ENCODE measurements at places on chromosomes 6 and 20.

DNA sequence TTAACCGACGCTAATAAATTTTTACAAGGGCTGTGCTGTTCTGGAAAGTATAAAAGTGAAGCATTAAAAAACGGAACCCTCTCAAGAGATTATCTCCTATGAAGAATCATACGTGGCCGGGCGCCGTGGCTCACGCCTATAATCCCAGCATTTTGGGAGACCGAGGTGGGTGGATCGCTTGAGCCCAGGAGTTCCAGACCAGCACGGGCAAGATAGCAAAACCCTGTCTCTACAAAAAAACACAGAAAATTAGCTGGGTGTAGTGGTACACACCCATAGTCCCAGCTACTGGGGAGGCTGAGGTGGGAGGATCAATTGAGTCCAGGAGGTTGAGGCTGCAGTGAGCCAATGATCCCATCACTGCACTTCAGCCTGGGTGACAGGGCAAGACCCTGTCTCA lies 83.4 kb downstream of the GMPR start:
- no peak for DNase-seq

- DNase-seq, result no peak
These were observed 219.8 kb downstream of the HIVEP2 start for GRCh38 chr6:142725024-142725770.

DNA sequence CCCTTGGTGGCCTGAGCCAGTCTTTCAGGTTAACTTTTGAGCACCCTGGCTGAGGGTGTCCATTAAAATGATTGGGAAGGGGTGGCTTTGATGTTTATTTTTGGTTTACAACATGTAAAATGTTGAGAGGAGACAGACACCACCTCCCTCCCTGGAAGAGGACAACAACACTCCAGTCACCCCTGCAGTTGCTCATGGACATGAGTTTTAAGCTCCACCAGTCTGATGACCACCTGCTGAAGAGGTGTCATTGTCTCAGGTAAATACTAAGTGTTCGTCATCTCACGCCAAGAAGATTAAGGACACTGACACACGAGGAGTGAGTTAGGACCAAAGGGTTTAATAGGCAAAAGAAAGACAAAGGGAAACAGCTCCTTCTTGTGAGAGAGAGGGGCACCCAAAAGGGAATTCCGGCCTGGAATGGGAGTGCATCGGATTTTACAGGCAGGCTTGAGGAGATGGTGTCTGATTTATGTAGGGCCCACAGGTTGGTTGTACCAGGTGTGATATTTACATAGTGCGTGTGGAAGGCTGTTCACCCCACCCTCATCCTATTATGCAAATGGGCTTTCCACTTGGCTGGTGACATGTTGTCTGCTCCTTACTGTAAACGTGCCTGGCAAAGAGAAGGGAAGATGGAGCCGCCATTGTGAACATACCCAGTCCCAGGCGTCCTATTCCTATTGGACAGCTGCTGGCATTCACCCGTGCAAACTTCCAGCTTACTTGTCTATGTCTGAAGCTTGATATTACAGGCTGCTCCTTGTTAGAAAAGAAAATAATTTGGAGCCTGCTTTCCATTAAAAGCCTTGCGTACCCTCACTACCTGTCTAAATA lies 6.6 kb downstream of the HLA-B start:
- no peak for DNase-seq

GRCh38 chr6:20918868-20919267 lies 384.6 kb downstream of the CDKAL1 start:
- no peak for DNase-seq

- DNase-seq, result peak; percentile 25
These were observed 17.8 kb downstream of the AFG1L start for GRCh38 chr6:108312605-108313004.

DNA sequence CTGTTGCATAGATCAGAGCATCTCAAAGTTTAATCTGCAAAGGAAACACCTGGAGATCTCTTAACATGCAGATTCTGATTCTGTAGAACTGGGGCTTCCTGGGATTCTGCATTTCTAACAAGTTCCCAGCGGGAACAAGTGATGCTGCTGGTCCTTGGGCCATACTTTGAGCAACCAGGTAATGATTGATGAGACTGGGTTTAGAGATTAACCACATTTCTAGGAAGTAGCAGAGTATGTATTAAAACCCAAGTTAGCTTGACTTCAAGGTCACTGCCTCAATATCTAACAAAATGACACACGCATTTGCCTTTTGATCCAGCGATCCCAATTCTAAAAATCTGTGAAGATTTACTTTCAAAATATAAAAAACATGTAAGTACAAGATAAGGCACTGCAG lies 83.0 kb upstream of the DTNBP1 start:
- DNase-seq, result no peak

- no peak for DNase-seq
These were observed 19.6 kb downstream of the GPLD1 start for GRCh38 chr6:24469811-24470210.

GRCh38 chr20:46312075-46312944 lies 4.0 kb upstream of the CDH22 start:
- DNase-seq, result peak; percentile 83

DNA sequence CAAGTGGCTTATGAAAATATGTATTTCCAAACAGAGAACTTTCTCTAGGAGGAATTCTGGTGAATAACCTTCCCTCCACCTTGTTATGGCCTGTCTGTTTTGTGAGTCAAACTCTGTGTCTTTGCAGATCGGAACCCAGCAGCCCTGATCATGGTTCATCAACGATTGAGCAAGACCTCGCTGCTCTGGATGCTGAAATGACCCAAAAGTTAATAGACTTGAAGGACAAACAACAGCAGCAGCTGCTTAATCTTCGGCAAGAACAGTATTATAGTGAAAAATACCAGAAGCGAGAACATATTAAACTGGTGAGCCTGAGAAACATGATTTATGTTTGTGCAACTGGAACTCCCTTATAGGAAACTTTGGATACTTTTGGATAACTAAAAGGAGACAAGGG lies 294.5 kb upstream of the PLCB4 start:
- no peak for DNase-seq

GRCh38 chr6:4942673-4943009 lies 61.2 kb downstream of the RPP40 start:
- DNase-seq, result no peak

DNA sequence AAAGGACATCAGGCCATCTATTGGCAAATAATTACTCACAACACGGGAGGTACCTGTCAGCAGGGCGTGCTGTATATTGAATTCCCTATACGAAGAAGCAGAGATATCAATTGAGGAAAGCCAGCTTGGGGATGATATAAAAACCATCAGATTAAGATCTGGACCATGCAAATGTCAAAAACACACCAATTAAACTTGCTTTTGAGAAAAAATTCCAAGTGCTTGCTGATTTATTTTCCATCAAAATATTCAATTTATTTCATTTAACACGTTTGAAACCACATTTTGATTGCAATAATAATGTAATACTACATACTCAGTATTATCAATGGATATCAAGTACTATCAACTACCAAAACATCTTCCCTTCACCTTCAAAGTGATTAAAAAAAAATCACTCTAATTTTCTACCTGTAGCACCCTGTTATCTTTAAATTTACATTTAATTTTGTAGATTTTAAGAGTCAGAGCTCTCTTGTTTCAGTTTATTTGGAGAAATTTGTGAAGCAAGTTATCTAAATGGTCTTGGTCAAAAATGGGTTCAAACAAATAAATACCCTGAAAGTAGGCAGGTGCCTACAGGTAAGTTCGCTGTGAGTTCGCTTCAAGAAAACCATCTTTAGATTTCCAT lies 6.8 kb upstream of the TBX18 start:
- no peak for DNase-seq

DNA sequence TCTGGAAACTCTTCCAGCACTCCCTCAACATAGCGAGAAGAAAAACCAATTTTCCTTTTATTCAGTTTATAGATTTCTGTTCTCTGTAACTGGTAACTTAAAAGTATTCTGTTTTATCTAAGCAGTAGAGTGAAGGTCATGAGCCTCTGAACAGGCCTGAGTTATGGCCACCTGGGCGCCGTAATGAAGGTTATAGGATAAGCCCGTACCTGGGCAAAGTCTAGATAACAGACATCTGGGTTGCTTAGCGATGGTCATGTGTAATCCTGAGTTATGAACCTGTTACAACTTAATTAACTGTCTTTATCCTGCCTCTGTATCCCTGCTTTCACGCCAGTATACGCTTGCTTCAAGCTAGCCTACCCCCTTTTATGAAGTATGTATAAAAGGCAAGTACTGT lies 13.0 kb upstream of the FAM217A start:
- no peak for DNase-seq

DNA sequence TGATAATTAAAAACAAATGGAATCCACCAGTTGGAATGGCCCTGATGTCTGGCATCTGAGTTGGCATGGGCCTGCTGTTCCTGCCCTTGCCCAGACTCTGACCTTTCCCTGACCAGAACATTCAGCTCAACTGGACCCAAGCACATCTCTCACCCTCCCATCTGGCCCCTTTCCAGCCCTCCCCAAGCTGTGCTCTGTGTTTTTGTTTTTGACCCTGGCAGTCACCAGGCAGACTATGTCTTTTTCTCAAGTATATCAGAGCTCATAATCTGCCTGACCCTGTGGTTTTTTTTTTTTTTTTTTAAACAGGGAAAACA lies 117.6 kb downstream of the TRDN start:
- no peak for DNase-seq

DNA sequence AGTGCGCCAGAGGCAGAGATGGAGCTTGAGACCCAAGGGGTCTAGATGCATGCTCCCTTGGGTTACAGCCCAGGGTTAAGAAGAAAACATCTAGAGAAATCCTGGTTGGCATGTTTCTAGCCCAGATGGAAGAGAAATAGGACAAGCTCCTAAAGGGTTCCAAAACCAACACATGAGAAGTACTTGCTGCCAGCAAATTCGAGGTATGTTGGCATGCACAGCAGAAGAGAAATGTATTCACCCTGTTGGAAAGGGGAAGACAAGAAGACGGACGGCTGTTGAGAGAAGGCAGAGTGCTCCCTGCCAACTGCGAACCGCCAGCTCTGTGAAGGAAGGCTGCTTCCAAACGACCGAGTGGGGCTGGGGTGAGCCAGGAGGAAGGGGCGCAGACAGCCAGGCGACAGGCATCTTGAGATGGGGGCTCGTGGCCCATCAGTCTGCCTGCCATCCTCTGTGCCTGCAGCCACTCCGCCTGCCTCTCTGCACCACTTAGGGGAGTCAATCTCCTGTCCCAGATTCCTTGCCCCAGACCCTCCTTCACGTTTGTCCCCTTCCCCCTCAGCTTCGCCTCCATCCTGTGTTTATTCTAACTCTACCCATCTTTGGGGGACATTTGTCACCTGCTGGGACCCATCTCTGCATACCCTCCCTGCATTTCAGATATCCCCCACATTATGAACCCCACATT lies 249.2 kb downstream of the CDC5L start:
- no peak for DNase-seq

DNA sequence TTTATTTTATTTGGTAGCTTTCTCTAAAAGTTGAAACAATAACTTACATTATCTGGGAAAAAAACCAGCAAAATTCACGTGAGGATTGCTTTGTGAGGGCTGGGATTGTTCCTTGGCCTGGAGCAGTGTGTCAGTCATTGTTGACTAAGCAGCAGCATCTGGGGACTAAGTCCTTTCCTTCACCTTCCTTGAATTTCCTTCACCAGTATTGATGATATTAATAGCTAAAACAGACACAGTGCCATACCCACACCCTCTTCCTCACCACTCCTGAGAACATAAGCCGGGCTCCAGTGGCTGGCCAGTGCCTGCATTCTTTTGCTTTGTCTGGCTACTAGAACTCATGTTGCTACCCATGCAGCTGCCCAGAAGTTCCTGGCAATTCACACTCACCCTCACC lies 23.7 kb downstream of the PLCB1 start:
- no peak for DNase-seq

- DNase-seq, result no peak
These were observed 25.0 kb downstream of the TTK start for GRCh38 chr6:80029470-80029869.

DNA sequence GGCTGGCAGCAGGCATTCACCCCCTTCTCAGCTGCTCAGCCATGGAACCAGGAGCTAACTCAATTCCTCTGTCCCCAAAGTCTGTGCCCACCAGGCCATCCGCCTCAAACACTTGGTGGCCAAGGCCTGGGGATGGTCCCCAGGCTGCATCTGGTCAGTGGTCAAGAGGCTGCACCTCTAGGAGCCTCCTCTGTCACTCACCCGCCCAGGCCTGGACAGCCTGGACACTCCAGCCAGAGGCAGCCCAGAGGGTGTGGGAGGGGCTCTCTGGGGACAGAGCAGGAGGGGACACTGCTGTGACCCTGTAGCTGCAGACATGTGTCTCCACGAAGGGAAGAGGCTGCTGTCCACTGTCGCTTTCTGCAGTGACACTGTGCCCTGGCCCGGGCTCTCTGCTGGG lies 416.6 kb upstream of the SULF2 start:
- DNase-seq, result no peak

DNA sequence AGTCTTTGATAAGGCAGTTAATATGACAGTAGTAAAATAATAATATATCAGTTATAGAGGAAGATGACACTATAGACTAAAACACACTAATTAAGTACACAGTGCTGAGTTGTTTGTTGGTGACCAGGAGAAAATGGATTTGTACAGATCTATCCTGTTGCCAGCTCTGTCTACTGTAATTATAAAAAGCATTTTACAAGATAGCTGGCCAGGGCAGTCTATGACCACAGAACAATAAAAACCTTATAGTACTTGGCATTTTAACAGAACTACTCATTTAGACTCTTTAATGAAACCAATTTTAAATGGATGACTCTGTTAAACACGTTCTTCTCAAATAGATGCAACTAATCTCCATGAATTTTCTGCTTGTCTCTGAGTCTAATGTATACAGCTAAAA lies 367.5 kb downstream of the BTBD9 start:
- no peak for DNase-seq

GRCh38 chr6:135018052-135018451 lies 36.6 kb downstream of the HBS1L start:
- DNase-seq, result no peak

GRCh38 chr20:62961310-62961783 lies 8.8 kb downstream of the SLC17A9 start:
- DNase-seq, result no peak

GRCh38 chr6:148934539-148934938 lies 187.7 kb downstream of the UST start:
- no peak for DNase-seq

DNA sequence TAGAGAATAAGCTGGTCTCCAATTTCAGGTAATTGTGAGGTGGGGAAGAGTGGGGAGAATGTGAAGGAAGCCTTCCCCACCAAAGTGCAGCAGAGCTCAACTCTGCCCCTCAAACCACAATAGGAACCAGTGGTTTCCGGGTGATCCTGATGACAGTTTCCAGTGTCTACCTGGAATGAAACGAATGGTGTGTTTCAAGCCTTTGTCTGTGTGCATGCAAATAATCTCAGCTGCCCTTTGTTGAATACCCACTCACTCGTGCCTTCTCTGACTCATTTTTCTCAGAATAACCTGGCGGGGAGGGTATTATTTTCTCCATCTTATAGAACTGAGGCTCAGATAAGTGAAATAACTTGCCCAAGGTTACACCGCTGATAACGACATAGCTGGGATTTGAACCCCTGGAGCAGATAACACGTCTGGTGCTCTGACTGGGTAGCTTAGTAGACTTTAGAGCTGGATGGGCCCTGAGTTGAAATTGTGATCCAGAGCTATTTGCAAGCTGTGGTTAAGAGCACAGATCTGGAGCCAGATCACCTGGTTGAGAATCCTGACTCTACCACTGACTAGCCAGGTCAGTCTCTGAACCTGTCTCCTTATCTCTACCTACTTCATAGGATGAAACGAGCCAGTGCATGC lies 85.1 kb downstream of the EYA2 start:
- peak; percentile 30 for DNase-seq

Measured in Caco-2 (cell line).